GM10248 (cell line): ENCODE measurements at places on chromosomes 11 and 22.

- DNase-seq = no peak
Measured at GRCh38 chr11:70290361-70291065, 20.0 kb downstream of the PPFIA1 start.

DNA sequence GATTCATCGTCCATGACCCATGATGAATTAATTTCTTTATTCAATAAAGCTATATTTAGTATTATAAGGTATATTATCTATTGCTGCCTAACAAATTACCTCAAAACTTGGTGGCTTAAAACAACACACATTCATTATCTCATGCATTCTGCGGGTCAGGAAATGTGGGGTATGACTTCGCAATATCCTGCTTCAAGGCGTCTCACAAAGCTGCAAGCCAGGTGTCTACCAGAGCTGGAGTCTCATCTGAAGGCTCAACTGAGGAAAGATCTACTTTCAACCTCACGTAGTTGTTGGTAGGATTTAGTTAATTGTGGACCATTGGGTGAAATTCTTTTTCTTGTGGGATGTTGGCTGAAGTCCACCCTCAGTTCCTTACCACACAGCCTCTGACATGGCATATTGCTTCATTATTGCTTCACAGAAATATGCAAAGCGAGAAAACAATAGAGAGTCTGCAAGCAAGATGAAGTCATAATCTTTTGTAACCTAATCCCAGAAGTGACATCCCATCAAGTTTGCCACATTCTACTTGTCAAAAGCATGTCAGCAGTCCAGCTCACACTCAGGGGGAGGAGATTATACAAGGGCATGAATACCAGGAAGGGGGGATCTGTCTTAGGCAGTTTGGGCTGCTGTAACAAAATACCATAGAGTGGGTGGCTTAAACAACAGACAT, 45.1 kb downstream of the KREMEN1 start:
- DNase-seq = no peak

- DNase-seq = no peak
Measured at GRCh38 chr11:48091426-48092102, 111.2 kb downstream of the PTPRJ start.

- DNase-seq = no peak
Measured at GRCh38 chr11:64007160-64007628, 21.0 kb downstream of the OTUB1 start.

DNA sequence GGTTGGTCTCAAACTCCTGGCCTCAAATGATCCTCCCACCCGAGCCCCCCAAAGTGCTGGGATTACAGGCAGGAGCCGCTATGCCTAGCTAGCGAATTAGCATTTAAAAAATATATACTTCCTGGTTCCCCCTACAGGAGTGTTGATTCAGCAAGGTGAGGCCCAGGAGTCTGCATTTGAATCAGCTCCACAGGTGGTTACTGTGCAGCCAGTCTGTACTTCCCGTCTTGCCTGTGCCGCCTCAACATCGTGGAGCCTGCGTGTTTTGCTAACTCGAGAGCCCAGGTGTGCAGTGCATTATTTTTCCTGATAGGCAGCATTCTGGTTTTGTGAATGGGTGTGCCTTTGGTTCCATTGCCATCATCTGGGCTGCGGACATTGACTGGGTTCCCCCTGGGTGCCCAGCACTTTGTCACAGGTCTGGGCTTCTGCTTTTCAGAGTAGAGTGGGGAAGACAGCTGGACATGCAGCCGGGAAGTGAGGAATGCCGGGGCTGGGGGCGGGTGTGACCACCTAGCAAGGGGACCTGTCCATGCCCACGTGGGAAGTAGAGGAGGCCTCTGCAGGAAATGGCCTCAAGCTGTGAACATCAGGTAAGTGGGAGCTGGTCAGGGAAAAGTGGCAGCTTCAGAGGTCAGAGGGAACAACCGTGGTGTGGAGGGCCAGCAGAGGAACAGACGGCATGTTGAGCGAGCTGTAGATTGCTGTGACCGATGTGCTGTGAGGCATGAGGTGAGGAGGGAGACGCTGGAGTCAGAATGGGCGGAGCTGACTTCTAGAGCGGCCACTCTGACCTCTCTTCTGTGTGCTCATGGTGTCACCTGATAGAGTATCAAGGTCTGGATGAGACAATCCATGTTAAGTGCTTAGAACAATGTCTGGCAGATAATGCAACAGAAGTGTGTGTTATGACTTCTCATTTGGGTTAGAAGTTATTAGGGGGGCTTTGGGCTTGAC, 42.2 kb downstream of the PPFIA1 start:
- DNase-seq = no peak

DNA sequence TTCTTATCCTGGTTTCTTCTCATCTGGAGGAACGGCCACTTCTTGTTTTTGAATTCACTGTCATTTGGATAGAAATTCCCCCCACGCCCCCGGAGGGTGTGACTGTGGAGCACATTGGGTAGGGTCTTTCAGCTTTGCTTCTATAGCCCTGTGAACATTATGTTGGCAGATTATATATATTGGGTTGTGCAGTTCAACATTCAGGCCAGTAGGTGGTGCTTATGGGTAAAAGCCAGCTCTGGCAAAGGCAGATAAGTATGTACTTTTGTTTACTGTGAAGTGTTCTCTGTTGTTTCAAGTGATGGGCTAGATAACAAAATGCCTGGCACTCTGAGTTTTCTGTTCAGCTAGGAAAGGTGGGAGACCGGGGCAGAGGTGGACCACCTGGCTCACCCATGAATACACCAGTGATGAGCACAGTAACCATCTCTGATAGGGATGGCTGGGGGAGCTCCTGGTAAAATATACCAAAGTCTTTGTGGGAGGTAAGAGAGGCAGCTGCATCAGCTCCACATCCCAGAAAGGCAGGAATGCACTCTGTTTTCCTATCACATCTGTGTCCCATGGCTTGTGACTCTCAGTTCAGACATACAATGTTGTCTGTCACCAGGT, 1348.2 kb upstream of the RAG2 start:
- DNase-seq = no peak

GRCh38 chr11:109547356-109548027, 125.5 kb downstream of the C11orf87 start:
- no peak for DNase-seq

DNA sequence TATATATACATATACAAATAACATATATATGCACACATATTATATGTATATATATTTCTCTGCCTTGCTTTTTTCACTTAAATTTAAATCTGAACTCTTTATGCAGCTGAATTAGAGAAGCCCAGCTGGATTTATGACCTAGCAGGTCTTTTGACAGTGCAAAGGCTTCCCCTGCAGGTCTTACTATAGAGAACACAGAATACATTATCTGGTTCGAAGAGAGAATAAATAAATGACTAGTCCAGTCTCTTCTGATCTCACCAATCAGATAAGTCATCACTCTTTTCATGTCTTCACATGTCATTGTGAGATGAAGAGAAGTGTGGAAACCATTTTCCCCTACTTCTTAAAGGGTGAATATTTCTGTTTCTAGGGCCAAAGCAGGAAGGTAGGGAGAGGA, 58.2 kb downstream of the OR10A6 start:
- no peak for DNase-seq

DNA sequence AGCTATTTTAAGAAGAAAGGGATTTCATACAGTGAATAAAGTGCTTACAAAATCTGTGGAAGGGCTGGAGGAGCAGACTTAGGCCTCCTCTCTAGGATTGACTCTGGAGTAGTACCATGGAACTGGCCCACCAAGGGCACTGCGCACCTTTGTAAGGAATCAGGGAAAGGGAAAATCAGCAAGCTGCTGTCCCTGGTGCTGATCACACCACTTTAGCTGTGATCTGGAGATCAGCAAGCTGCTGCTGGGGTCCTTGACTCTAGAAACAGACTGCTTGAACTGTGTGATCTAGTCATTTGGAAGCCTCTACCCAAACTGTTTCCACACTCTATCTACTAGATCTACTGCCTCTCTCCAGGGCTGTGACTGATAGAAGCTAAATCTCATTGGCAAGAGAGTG, 18.4 kb upstream of the TECTA start:
- DNase-seq = no peak

DNA sequence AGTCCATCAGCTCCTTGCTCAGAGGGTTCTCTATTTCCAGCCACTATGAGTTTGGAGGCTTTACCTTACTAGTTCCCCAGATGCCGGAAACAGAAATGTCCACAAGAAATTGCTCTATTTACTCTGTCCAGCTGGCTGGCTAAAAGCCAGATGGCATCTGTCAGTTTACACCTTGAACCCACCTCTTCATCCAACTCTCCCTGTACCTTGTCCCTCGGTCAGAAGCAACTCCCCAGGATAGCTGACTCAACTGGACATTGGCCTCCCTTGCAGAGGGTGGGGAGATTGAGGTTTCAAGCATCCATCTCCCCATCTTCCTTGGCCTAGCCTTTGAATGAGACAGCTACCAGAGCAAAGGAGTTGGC, 1.7 kb downstream of the C2CD2L start:
- DNase-seq = no peak

GRCh38 chr11:1235306-1235900, 12.5 kb downstream of the MUC5B start:
- no peak for DNase-seq

DNA sequence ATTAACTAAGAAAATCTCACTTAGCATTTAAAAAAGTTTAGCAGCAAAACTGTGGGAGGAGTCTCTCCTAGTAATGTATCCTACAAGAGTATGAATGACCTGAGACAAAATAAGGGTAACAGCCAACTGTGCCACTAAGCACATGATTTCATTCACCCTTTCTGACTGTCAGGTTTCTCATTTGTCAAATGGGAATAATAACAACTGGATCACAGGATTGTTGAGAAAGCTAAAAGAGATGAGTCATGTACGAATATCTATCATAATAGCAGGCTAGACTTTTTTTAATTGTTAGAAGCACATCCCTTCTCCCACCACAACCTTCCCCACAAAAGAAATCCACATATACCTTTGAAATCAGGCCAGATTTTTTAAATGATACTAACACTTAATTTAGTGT, 39.5 kb downstream of the MTMR2 start:
- DNase-seq = no peak

GRCh38 chr11:63882555-63883242, 34.3 kb downstream of the RCOR2 start:
- DNase-seq = no peak

GRCh38 chr22:49134076-49134475, 693.6 kb downstream of the BRD1 start:
- no peak for DNase-seq

GRCh38 chr11:21656065-21656464, 536.8 kb upstream of the ANO5 start:
- no peak for DNase-seq
